ENCODE measurements at places on chromosomes 7 and 10.
A peak's percentile ranks its signal among the peaks of the same experiment; 100 is the strongest.

GRCh38 chr10:70052462-70053217 lies at the start of gene MACROH2A2:
MACROH2A2 (plus strand) TSS chr10:70052846; CDS start chr10:70075659, 22,813 bp downstream.
- no peak for DNase-seq

- peak; percentile 39 for DNase-seq
These were observed 29.5 kb upstream of the BMS1 start for GRCh38 chr10:42753126-42753506.

DNA sequence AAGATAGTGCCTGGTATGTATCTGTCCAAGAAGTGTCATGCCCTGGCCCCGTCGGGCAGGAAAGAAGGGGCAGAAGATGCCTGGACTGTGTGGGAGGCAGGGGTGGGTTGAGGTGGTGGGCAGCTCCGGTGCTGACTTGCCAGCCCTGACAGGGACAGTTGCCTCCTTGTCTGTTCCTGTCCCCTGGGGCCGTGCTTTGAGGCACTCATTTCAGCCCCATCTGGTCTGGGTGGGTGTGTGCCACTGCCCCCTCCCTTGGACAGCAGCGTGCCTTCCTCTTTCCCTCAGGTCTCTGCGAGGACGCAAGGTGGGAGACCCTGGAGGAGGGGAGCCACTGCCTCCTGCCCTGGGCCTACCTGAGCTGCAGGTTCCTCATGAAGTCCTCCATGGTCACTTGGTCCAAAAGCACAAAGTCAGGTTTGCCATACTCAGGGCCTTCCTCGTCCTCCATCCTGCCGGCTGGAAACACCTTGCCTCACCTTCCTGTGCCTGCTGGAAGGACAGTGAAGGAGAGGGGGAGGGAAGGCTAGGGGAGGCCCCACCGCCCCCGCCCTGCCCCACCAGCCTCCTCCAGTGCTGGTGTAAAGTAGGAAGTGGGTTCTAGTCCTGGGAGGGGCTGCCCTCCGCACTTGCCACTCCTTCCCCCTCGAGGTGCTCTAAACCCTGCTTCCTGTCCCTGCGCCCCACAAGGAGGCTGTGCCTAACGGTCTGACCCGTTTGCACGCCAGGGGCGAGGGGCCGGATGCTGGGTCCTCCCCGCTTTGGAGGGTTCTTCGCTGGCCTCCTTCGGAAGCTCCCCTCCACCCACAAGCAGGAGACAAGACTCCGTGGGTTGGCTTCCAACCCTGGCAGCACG lies at the start of gene MYO1G:
Gene MYO1G (minus strand): TSS at position 505 of the 856 bp plus-strand sequence. CDS start 54 bp downstream, at position 451.
- peak; percentile 93 for DNase-seq

- DNase-seq, result no peak
These were observed 148.8 kb downstream of the NPSR1 start for GRCh38 chr7:34806831-34807230.

GRCh38 chr7:94594882-94595281 lies 61.1 kb downstream of the SGCE start:
- no peak for DNase-seq

DNA sequence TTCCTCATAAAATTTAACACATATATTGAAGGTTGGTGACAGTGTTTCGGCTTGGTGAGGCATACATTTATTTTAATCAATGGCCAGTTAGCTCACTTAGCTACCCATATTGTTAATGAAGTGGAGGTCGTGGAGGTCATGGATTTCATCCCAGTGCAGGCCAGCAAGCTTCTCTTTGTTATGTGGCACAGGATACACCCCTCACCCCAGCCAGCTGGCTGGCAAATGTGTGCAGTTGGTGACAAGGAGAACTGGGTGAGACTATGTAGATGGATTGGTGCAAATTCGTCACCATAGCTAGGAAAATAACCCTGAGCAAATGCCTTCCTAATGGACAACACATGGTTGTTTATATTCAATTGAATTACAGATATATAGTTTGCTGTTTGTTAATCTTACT lies 50.5 kb upstream of the FOXP2 start:
- no peak for DNase-seq

- DNase-seq, result no peak
These were observed 121.7 kb downstream of the FAM204A start for GRCh38 chr10:118220346-118220850.

GRCh38 chr10:116833986-116834985 lies 15.0 kb upstream of the ENO4 start:
- no peak for DNase-seq

- DNase-seq, result no peak
These were observed 286 bp downstream of the SP8 start for GRCh38 chr7:20786421-20786778.

- DNase-seq, result no peak
These were observed 98.0 kb downstream of the FAM107B start for GRCh38 chr10:14676732-14677131.

DNA sequence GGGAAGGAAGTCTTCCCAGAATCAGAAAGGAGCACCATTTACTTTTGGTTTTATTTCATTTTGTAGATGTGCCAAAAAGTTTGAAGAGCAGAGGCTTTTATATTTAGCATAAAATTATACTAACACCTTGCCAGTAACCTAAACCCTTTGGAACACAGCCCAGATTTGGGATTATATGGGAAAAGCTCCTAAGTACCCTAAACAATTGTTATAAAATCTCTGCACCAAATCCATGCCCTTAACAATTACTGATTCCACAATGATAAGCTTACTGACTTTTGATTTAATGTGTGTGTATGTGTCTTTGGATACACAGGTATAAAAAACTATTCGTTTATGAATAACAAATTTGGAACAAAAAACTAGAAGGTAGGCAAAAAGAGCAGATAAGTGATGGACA lies 39.0 kb upstream of the TMEM229A start:
- DNase-seq, result no peak

DNA sequence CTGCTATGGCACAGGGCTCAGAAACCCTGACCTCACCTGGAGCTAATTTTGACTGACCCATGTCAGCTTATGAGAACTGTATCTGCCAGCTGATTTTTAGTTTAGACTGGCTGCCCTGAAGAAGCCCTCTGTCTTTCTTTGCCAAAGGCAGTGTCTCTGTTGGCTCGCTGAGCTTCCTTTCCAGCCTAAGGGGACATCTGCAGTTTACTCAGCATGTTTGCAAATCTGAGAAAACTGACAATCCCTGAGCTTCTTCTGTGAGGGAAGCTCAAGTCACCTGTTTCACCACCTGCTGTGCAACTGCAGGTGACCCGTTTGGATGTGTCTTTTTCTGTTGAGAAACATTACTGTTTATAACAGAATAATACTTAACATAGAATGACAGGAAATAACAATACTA lies 46.0 kb downstream of the PRKAR2B start:
- DNase-seq, result no peak

All from CD4-positive, alpha-beta T cell treated with Interleukin-6 at 100 ng/mL for 8 hours (primary cell).